Right renal cortex interstitium (tissue), 3 donors: ENCODE measurements at places on chromosomes 13 and 19.

DNA sequence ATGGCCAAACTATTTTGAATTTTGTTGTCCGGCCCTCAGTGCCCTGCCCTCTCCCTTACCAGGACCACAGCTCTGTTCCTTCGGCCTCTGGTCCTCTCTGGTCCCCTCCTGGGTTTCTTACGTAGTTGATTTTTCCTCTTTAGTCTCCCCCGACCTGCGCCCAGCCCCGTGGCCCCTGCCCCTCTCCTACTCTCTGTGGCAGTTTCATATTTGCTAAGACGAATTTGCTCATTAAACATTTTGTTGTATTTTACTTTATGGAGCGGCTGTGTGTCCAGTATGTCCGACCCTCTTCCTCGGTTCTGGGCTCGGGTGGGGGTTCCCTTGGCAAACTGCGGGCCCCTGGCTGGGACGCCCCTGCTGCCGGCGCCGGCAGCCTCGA is 576 bp upstream of the EPN1 start:
- DNase-seq, result no peak

GRCh38 chr13:75458696-75459422 is 23.1 kb downstream of the TBC1D4 start:
- no peak for DNase-seq

- DNase-seq, result no peak
These were observed 6.3 kb upstream of the RFX1 start for GRCh38 chr19:14012378-14012915.

- no peak for DNase-seq
These were observed 24.7 kb downstream of the URI1 start for GRCh38 chr19:29966588-29967249.

DNA sequence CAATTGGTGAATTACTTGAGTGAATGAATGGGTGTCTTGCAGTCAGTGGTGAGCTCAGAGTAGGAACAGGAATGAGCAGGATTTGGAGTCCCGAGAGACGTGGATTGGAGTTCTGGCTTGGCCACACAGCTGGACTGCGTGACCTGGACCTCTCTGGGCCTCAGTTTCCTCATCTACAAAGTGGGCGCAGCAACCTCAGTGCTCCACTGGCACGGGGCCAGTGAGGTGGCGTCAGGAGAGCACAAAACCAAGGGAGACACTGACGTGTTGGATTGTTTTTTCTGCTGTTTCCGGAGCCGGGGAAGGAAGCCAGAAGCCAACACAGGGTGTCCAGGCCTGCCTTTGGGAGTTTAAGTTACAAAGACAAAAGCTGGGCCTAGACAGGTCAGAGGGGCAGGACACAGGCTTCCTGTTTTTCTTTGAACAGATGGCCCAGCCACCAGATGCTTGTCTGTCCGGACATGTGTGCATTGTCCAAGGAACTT is 6.5 kb upstream of the DOCK6 start:
- peak; percentile 44 for DNase-seq

- DNase-seq, result no peak
These were observed 139.4 kb downstream of the LHFPL6 start for GRCh38 chr13:39463611-39464010.

GRCh38 chr13:43432958-43433357 is 353.8 kb downstream of the ENOX1 start:
- no peak for DNase-seq

DNA sequence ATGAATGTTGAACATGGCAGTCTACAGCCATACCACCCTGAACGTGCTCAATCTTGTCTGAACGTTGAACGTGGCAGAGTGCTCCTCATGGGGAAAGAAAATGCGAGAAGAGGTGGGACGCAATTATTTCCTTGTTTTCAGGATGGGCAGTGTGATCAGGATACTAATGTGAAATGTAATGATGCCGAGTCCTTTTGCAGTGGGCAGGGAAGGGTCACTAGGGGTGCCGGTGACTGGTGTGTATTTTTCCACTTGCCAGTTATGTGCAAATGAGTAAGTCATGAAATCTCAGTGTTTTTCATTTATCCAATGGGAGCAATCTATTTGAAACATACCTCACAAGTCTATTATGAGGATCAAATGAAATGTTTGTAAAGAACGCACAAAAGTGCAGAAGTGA is 84.8 kb downstream of the LNX2 start:
- no peak for DNase-seq

- no peak for DNase-seq
These were observed 698 bp downstream of the KANK2 start for GRCh38 chr19:11196406-11197287.

DNA sequence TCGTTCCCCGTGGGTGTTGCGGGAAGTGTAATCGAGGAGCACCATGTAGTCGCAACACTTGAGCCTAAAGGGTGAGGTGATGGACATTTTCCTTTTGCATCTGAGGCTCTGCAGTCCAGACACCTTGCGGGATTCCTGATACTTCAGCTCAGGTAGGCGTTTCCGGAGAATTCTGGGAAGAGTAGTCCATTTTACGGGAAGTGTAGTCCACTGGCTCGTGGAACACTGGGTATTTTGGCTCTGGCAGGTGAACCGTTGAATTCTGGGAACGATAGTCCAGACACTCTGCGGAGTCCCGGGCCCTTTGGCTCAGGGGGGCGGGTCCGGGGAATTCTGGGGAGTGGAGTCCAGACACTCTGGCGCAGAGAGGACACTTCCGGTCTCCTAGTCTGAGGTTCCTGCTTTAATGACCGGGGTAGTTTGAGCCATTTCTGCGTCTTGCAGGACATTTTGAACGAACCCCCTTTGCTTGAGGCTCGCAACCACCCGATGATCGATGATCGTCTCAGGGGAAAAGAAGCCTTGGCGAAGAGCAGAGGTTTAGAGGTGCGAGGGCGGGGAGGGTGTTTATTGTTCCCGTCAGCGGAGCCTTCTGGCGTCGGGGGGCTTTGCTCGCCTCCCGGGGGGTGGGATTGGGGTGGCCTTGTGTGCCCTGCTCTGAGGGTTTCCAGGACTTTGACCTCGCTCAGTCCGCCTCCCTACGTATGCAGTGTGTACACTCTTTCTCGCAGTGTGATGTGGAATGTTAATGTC is at the start of gene ZNF223:
Gene ZNF223, plus strand, starts transcription at position 387 of the 753 bp plus-strand sequence. CDS start 3,141 bp downstream, outside the sequence.
- peak; percentile 89 for DNase-seq

DNA sequence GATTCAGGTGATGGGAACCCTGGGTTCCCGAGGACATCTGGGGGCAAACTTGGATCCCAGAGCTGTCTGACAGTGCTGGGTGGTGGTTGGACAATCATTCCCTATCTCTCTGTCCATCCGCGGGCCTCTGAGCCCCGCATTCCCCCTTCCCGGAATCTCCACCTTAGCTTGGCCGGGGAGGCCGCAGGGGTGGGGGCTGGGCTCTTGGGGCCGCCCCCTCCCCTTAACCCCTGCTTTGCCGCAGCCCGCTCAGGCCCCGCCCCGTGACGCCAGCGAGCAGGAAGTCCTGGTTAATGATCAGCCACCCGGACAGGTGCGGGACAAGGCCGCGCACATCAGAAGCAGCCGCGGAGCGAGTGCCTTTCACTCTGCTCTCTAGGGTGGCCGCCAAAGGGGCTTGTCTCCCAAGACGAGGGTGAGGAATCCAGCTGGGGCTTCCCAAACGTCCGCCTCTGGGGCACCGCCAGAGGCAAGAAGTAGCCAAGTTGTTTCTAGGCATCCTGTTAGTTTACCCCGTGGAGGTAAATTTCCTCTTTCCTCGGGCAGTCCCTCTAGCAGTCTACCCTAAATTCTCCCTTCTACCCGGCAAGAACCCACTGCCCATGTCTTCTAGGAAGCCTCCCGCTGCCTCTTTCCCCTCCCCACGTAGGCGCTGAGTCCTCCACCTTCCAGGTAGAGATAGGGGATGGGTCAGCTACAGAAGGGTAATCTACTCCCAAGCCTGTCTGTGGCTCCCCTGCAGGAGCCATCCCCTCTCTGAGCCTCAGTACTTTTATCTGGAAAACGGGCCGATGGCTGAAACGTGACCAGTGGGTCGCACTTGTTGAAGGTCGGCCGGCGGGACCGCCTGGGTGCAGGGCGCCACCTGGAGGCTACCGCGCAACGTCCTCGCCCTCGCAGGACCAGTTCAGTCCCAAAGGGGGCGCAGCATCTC is 3.0 kb downstream of the IRF2BP1 start:
- no peak for DNase-seq

DNA sequence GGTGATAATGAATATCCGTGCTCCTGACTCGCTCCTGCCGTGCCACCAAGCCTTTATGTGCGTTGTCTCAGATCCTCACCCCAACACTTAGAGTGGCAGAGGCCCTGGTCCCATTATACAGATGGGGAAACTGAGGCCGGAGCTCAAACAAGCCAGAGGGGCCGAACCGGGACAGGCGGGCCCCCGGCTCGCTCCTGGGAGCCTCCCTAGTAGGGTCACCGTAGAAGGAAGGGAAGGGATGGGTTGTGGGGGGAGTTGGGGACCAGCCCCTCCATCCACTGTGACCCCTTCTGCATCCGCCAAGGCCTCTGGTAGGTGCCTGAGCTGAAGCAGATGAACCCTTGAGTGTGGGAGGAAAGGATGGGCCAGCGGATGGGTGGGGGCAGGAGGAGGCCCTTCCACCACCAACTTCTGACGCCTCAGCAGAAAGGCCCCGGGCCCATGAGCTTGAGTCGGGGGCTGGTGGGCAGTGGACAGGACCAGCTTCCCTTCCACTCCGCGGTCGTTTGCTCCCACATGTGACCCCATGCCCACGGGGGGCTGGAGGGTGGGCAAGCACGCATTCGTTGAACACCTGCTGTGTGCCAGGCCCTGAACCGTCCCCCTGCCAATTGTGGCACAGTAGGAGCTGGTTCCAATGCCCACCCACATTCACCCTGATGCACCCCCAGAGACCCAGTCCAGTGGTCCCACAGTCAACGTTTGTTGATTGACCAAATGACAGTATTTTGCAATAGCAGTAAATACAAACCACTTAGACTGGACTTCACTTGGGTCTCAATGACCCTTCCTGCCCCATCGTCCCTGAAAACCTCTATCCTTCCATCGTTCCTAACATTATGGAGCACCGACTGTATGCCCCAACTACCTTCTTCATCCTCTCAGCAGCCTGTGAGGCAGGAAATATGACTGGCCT is 24.2 kb upstream of the TCF3 start:
- no peak for DNase-seq

- no peak for DNase-seq
These were observed 15.1 kb upstream of the TRPC4 start for GRCh38 chr13:37884674-37885073.

DNA sequence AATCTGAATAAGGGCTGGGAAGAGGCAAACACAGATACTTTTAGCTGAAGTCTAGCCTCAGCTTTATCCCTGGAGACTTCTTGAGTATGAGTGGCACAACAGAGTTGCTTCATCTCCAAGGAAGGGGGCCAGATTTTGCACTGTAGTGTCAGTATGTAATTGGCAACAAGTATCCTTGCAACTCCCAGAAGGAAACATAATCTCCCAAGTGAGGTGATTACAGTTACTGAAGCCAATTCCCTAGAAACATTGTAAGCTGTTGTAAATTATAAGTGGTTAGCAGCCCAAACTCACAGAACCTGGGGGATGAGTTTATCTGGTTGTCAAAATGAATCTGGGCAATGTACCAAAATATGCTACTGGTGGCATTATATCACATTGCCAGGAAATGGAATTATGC is 2065.7 kb upstream of the PCDH20 start:
- DNase-seq, result peak; percentile 4

- no peak for DNase-seq
These were observed 7.3 kb downstream of the PTGIR start for GRCh38 chr19:46617601-46618000.

DNA sequence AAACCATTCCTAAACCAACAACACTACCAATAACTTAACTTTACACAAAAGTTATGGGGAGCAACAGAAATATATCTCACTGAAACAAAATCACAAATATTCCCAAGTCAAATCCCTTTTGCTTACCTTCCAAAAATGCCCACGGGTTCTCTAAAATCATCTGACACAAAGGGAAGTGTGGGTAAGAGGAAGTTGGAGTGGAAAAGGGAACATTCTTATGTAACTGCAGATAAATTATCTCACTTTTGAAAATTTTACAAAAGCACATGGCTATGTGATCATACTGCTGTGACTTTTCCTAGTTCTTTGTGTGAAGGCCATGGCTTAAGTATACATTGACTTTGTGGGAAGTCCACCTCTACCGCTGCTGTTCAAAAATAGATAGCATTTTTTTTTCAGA is 350.5 kb downstream of the GPC6 start:
- DNase-seq, result no peak

DNA sequence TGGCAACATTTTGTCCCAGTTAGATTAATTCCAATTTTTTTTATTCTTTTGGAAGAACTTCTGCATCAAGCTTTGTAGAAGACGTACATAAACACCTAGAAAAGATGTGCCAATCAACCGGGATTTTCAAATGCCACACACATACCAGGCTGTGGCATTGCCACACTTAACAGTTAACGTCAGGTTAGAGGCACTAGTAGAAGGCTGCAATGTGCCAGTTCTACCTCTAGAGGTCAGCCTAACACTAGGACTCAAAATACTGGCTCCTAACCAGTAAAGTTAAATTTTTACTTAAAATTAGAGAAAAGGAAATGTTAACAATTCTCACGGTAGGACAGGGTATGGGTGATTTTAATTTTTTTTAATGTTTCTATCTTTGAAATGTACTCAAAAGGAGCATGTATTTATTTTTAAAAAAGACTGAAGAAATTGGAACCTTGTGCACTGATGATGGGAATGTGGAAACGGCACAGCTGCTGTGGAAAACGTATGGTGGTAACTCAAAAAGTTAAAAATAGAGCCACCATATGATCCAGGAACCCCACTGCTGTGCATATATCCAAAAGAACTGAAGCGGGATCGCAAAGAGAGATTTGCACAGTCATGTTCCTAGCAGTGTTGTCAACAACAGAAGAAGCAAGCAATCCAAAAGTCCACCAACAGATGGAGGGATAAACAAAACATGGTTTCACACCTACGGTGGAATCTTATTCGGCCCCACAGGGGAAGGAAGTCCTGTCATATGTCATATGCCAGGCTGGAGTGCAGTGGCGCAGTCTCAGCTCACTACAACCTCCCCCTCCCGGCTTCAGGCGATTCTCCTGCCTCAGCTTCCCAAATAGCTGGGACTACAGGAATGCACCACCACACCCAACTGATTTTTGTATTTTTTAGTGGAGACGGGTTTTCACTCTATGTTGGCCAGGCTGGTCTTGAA is 30.3 kb downstream of the CRYL1 start:
- DNase-seq, result peak; percentile 50

GRCh38 chr13:99340638-99341037 is 33.4 kb upstream of the GPR183 start:
- DNase-seq, result no peak

- no peak for DNase-seq
These were observed 2.2 kb upstream of the RINL start for GRCh38 chr19:38880076-38880881.

GRCh38 chr19:27870293-27870692 is 1342.7 kb downstream of the UQCRFS1 start:
- no peak for DNase-seq
